ENCODE measurements at places on chromosomes 6 and 20.
A peak's percentile ranks its signal among the peaks of the same experiment; 100 is the strongest.

- no peak for DNase-seq
Observed at GRCh38 chr6:97316978-97317377, 34.0 kb upstream of the MMS22L start.

- DNase-seq, result peak; percentile 25
Observed at GRCh38 chr20:21836346-21836745, 130.9 kb downstream of the PAX1 start.

GRCh38 chr20:32339116-32339515, 19.0 kb upstream of the ASXL1 start:
- DNase-seq, result no peak

DNA sequence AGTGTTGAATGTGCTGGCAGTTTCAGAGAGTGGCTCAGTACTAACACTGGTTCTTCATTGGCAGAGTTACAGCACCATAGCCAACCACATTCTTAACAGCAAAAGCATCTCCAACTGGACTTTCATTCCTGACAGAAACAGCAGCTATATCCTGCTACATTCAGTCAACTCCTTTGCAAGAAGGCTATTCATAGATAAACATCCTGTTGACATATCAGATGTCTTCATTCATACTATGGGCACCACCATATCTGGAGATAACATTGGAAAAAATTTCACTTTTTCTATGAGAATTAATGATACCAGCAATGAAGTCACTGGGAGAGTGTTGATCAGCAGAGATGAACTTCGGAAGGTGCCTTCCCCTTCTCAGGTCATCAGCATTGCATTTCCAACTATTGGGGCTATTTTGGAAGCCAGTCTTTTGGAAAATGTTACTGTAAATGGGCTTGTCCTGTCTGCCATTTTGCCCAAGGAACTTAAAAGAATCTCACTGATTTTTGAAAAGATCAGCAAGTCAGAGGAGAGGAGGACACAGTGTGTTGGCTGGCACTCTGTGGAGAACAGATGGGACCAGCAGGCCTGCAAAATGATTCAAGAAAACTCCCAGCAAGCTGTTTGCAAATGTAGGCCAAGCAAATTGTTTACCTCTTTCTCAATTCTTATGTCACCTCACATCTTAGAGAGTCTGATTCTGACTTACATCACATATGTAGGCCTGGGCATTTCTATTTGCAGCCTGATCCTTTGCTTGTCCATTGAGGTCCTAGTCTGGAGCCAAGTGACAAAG, 17.0 kb upstream of the ADGRF4 start:
- no peak for DNase-seq

DNA sequence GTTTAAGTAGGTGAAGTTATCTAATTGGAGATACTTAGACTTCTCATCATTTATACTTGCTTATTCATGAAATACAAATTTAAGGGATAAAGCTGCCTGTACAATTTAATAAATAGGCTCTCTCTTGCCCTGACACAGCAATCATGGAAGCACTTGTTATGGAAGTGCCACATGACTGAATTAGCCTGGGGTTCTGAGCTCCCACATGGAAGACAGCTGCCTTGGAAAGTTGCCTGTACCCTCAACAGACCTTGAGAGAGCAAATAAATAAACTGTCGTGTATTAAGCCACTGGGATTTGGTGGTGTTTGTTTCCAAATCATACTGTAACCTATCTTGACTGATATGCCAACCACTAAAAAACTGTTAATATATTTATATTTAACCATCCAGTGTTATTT, 87.0 kb upstream of the RSPO3 start:
- DNase-seq, result no peak

DNA sequence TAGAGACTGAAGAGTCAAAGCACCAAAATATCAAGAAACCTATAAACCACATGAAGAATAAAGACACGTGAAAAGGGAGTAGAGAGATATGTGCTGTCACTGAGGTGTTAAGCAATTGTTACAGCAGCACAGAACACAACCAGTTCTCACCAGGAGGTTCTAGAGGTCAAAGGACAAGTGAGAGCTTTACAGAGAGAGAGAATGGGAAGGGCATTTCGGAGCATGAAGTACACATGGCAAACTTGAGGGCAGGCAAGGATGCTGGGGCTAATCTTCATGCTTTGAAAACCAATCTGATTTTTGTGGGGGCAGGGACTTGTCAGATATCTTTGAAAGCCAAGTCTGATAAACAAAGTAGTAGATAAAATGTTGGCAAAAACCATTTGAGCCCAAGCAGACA, 142.3 kb upstream of the NRSN1 start:
- no peak for DNase-seq

GRCh38 chr6:84392261-84392660, 164.8 kb upstream of the CEP162 start:
- no peak for DNase-seq

GRCh38 chr6:113149511-113149910, 707.6 kb upstream of the MARCKS start:
- no peak for DNase-seq

GRCh38 chr20:46283426-46284039, 24.8 kb downstream of the CDH22 start:
- DNase-seq, result no peak

GRCh38 chr6:133376743-133377142, 135.6 kb downstream of the EYA4 start:
- no peak for DNase-seq

- no peak for DNase-seq
Observed at GRCh38 chr6:136318676-136319075, 29.0 kb upstream of the BCLAF1 start.

DNA sequence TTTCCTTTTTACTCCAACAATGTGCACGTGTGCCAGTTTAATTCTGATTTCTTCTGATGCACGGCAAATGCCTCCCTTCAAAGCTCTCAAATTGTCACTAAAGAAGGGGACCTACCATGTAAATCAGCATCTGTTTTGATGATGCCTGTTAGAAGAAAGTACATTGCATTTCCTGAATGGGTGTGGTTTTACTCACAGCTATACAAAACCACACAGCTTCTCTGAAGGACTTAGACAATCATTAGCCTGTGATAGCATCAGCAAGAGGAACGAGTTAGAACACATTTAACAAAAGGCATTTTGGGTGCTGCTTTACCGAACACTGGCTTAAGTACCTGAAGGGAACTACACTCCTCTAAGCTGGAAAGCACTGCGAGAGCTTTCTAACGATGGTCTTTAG, 109.4 kb downstream of the ATXN1 start:
- peak; percentile 31 for DNase-seq

DNA sequence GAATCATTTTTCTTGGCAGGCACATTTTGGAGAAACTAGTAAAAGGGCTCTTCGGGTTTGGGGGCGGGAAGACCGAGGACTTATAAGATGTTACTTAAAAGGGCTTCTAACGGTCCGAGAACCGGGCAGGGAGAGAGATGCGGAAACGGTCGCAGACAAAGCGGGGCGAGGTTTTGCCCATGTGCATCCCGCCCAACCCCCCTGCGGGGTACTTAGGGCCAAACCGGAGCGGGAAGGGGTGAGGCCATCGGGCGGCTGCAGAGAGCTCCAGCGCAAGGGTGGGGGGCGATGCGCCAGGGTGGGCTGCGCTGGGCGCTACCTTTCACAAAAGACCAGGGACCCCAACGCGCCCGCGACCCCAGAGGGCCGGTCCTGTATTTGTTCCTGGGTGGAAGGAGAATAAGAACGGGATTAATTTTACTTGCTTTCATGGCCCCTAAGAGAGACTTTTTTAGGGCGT, 616 bp downstream of the TUBB start:
- peak; percentile 72 for DNase-seq

DNA sequence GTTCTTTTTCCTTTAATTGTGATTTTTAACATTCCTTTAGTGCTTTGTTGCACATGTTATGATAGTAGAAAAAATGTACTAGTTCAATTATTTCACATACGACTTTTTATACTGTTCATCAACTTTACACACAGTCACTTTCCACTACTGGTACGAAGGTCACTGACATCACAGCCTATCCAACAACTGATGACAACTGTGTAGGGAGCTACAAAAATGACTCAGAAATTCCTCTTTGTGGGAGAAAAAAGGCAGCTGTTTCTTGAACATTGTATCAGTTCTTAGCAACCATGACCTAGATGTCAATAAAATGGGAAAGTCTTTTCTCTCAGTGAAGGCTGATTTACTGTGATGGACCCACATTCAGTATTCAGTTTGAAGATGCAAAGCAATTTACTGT, 7.0 kb upstream of the ID4 start:
- DNase-seq, result no peak
